ENCODE measurements at places on chromosomes 16 and 17. TPM values are rescaled to one million over a fixed set of nuclear protein-coding genes. Genes with fewer than 3 reads are reported as not detected.

GRCh38 chr17:27418366-27418615 lies 38.0 kb upstream of the KSR1 start:
- DNase-seq: no peak

- no peak for DNase-seq
Measured at GRCh38 chr17:8828517-8828875, 29.3 kb upstream of the MFSD6L start.

- DNase-seq: no peak
Measured at GRCh38 chr17:74241431-74241830, 28.1 kb downstream of the TTYH2 start.

GRCh38 chr17:57747221-57748017 lies 2.3 kb upstream of the CCDC182 start:
- peak; percentile 55 for DNase-seq

RSPRY1 gene
- total RNA-seq: 34.9 TPM

GRCh38 chr17:67708378-67708777 lies 9.4 kb upstream of the NOL11 start:
- DNase-seq: no peak

NTN1 gene
- not detected for total RNA-seq

DNA sequence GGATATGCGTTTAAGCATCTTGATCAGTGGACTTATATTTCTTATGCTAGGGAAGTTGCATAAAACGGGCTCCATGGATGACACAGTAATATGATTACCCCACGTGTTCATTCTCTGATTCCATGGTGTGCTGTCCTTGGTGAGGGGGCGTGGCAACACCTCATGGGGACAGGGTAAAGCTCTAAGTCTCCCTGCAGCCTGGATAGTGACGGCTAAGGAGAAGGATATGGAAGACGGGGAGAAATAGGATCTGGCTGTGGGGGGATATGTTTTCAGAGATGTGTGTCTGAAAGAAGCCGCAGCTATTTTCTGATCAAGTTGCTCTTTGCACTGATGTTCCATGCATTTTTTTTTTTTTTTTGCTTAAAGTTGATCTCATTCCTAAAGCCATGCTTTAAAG lies 84.3 kb downstream of the MARCHF10 start:
- no peak for DNase-seq

DNA sequence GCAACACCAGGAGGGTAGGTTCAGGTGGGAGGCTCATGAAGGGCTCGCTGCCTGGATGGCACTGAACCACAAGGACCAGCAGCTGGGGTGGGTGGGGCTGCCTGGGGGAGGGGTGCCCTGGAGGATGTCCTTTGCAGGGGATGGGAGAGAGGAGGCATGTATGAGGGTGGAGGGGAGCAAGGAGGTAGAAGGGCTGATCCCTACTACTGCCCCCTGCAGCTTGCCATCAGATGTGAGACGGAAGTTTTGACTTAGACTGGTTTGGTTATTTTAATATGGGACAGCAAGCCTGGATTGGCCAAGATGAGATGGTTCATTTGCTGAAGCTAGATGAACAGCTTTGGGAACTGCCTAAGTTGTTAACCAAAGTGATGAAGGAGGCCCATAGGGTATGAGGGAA lies 115.9 kb downstream of the SEC14L1 start:
- no peak for DNase-seq

DNA sequence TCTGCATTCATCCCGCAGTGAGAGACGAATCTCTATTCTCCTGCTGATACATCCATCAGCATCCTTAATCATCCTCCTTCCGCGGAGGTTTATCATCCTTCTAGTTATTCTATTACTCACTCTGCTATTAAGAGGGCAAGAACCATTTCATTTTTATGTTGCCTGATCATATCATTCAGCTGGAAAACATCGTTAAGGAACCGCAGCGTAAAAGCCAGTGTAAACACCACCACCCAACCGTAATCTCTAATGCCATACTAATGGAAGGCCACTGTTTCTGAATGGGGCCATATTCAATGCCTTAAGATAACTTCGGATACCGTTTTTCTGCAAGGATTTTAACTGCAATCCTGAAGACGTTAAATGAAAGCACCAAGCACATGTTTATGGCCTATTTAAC lies 36.7 kb upstream of the ERCC4 start:
- peak; percentile 21 for DNase-seq

DNA sequence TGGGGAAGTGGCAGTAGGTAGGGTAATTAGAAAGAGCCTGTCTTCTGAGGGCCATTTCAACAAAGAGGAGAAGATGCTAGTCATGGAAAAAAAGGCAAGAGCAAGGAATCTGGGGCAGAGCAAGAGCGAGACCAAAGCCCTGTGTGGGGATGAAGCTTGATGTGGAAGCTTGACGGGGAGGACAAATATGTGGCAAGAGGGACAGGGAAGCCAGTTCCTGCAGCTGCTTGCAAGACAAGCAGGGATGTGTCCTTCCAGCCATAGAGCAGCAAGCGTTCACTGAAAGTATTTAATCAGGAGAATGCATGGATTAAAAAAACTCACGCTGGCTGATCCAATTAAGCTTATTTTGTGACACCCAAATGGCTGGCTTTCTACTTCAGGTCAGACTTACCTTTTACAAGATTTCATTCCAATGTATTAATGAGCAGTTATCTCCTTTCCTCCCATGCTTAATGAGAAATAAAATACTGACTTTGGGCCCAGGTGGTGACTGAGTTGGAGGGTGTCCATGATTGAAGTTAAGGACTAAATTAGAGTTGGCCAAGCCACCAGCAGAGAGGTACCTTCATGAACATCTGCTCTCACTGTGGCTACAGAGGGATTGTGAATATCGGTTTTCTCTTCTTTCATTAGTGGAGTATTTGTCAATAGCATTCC lies 76.8 kb downstream of the ABCA8 start:
- no peak for DNase-seq
